ENCODE measurements at places on chromosomes 3 and 15.
A peak's percentile ranks its signal among the peaks of the same experiment; 100 is the strongest.

DNA sequence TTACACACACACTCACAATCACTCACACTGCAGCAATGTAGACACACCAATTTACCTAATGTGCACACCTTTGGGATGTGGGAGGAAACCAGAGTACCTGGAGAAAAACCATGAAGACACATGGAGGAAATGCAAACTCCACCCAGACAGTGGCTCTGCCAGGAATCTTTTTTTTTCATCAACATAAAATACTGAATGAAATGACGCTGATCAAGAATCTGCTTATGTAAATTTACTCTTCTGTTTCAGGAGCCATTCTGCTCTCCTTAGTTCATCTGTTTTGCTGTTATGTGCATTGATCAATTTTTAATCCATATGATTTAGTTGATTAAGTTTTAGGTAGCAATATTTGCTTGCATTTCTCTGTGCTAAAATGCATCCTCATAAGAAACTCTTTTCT is 414.2 kb upstream of the CCDC54 start:
- no peak for DNase-seq

DNA sequence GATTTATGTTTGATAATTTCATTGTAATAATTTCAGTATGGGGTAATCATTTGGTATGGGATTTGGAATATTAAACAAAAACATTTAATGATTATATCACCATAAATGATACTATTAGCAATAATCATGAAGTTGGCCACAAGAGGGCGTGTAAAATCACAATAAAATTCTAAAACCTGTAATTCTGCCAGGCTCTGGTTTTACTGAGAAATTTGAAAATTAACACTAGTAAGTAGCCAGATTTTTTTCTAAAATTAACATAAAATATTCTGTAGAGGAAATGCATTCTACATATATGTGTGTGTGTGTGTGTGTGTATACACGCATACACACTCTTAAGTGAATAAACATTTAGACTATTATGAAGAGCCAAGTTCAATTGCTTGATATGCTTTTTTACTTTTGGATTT is 40.5 kb downstream of the FEZF2 start:
- no peak for DNase-seq

DNA sequence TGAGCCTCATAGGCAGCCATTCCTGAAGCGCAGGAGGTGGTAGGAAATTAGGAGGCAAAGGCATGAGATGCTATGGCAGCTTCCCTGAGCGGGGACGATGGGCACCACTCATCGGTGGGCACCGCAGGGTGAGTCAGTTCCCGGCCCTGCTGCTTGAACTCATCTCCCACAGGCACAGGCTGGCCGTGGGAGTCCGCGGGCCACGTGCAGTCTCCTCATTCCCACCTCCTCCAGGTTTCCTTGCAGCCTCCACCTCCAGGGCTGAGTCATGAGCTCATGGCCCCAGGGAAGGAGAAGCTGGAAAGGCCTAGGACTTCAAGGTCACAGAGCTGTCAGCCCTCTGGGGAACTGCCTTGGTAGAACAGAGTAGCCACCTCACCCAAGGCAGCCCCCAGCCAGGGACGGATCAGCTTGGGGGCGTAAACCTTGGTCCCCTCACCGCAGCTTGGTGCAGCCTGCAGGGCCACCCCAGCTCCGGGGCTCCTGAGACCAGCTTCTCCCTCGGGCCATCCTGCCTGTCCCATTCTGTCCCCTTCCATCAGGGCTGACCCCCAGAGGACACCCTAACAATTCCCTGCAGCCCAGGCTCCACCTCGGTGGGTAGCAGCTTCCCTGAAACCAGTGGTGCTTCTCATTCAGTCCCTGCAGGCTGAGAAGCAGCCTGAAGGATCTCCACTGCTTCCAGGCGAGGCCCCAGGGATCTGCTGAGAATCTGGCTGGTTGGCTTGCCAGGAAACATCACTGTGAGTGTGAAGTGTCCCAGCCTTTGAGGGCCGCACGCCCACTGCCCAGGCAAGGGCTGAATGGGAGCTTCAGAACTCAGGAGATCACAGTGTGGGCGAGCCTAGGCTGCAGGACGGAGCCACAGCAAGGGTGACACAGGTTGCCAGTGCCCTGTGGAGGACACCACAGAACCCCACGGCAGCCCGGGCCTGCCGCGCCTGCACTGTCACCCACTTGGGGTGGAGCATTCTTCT is 150.7 kb upstream of the MEF2A start:
- DNase-seq = no peak

- DNase-seq = no peak
Measured at GRCh38 chr3:121895121-121895520, 920 bp downstream of the SLC15A2 start.

DNA sequence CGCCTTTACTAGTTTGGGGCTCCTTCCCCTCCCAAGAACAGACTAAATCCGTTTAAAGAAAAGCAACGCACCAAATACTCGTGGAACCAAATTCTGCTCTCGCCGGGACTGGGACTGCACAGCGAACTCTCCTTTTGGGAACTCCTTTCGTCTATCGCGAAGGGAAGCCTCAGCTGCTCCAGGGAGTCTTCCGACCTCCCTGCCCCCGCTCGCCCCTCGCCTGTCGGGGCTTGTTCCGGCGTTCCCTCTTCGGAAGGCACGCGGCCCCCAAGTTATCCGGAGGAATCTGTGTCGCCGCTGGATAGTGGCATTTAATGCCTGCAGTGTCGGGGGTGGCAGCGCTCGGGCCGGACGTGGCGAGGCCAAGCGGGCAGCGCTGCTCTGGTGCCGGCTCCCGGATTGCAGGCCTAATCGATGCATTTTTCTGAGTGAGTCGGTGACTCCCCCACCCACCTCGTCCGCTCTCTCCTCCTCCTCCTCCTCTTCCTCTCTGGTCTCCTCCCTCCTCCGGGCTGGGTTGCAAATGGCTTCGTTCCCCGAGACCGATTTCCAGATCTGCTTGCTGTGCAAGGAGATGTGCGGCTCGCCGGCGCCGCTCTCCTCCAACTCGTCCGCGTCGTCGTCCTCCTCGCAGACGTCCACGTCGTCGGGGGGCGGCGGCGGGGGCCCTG is at the start of gene TRIM71:
TRIM71 (plus strand) TSS at position 440 of the 671 bp plus-strand sequence; CDS start at position 524, 84 bp downstream.
- DNase-seq = no peak

- no peak for DNase-seq
Measured at GRCh38 chr3:14436954-14437281, 34.5 kb downstream of the SLC6A6 start.

- no peak for DNase-seq
Measured at GRCh38 chr3:44436181-44436580, 41.3 kb downstream of the ZNF445 start.

DNA sequence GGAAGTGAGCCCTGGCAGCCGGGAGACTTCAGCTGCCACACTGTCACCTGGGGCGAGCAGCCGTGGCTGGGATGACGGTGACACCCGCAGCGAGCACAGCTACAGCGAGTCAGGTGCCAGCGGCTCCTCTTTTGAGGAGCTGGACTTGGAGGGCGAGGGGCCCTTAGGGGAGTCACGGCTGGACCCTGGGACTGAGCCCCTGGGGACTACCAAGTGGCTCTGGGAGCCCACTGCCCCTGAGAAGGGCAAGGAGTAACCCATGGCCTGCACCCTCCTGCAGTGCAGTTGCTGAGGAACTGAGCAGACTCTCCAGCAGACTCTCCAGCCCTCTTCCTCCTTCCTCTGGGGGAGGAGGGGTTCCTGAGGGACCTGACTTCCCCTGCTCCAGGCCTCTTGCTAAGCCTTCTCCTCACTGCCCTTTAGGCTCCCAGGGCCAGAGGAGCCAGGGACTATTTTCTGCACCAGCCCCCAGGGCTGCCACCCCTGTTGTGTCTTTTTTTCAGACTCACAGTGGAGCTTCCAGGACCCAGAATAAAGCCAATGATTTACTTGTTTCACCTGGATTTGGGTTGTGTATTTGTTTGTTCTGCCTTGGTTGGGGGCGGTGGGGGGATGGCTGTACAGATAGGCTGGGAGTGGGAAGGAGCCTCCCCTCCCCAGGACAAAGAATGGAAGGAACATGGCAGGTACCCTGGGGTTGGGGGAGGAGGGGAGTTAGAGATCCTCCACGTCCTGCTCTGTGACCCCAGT is 2.9 kb upstream of the GRM2 start:
- DNase-seq = peak; percentile 16

DNA sequence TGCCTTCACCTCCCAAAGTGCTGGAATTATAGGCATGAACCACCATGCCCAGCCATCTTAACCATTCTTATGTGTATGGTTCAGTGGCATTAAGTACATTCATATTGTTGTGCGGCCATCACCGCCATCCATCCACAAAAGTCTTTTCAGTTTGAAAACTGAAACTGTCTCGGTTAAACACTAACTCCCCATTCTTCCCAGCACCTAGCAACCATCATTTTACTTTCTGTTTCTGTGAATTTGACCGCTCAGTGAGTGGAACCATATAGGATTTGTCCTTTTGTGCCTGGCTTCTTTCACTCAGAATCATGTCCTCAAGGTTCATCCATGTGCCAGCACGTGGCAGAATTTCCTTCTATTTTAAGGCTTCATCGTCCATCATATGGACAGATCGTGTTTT is 5.8 kb downstream of the MCM2 start:
- no peak for DNase-seq

GRCh38 chr15:84831028-84831427 is 13.9 kb downstream of the ALPK3 start:
- DNase-seq = no peak
